ENCODE measurements at places on chromosomes 7 and 10. TPM values are rescaled to one million over a fixed set of nuclear protein-coding genes. Genes with fewer than 3 reads are reported as not detected.

The HYCC1 gene
- 31.9 TPM for polyA plus RNA-seq

The SFTPA1 gene
- polyA plus RNA-seq: 0.11 TPM

The GPR15LG gene
- polyA plus RNA-seq: not detected

The ZPBP gene
- not detected for polyA plus RNA-seq

The RAMP3 gene
- 11.6 TPM for polyA plus RNA-seq

The PILRA gene
- polyA plus RNA-seq: 12.8 TPM

The TMEM273 gene
- 3.6 TPM for polyA plus RNA-seq

The TMEM236 gene
- 0.24 TPM for polyA plus RNA-seq

The ATRNL1 gene
- polyA plus RNA-seq: 0.09 TPM

The ZNF425 gene
- 0.56 TPM for polyA plus RNA-seq

The STEAP1B gene
- polyA plus RNA-seq: 0.14 TPM

The IDI2 gene
- polyA plus RNA-seq: not detected

Measured in adipose tissue (tissue), 3 donors.